ENCODE measurements at places on chromosomes 7 and 10.
A peak's percentile ranks its signal among the peaks of the same experiment; 100 is the strongest.

DNA sequence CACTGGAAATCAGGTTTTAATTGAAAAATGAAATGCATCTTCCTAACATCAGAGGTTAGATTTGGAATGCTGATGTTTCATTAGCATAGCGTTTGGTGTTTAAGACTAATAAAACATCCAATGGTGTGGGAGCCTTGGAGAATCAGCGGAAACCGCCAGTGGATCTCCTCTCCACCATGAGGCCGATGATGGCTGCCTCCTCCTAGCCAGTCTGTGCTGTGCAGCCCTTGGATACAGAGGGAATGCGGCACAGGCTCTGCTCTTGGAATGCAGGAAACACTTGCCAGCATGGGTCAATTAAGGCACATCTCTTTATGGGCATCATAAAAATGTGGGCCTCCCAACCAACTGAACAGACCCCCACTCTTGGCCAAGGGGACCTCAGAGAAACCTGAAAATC, 259.9 kb downstream of the GLRX3 start:
- H3K27ac ChIP-seq = no peak overlapping the region
- no peak overlapping the region for H3K4me3 ChIP-seq
- DNase-seq = no peak
- H3K4me1 ChIP-seq = peaks cover 9% of the 10 kb centered on the region
- no peaks in the 10 kb centered on the region for H3K27me3 ChIP-seq

- H3K27ac ChIP-seq = no peak overlapping the region
- no peaks in the 10 kb centered on the region for H3K27me3 ChIP-seq
- DNase-seq = no peak
- no peaks in the 10 kb centered on the region for H3K36me3 ChIP-seq
Observed at GRCh38 chr7:49708590-49708989, 64.8 kb upstream of the VWC2 start.

- H3K27me3 ChIP-seq = no peaks in the 10 kb centered on the region
- no peak overlapping the region for H3K4me3 ChIP-seq
- H3K4me1 ChIP-seq = no peaks in the 10 kb centered on the region
- no peak overlapping the region for H3K27ac ChIP-seq
- DNase-seq = no peak
Observed at GRCh38 chr10:42691361-42692120, 53.2 kb upstream of the ZNF33B start.

DNA sequence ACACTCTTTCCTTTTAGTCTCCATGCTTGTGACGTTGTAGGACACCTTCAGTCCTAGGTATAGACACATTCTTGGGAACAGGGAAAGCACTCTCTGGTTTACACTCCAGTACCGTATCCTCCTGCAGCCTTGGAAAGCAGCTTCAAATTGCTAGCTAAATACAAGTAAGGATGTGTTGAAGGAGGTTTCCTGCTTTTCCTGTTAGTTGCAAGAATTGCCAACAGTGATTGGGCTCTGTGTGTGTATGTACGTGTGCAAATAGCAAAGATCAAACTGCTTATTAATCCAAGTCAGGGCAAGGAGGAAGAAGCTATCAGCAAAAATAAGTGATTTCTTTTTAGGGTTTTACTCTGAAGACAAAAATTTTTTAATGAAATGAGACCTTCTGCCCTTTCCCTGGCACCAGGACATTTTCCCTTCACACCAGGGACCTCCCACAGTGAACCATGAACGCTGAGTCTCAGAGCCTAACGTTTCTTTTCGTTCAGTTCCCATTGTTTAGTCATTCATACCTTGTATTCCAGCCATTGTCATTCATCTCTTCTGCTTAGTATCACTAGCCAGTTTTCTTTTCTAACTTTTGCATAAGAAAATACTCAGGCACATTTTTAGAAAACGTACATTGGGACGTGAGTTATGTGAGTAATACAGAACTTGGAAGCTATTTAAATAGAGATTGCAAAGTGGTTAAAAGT, 36.9 kb upstream of the AUTS2 start:
- H3K4me1 ChIP-seq = no peaks in the 10 kb centered on the region
- DNase-seq = no peak
- no peaks in the 10 kb centered on the region for H3K27me3 ChIP-seq
- H3K4me3 ChIP-seq = no peak overlapping the region
- no peak overlapping the region for H3K27ac ChIP-seq

DNA sequence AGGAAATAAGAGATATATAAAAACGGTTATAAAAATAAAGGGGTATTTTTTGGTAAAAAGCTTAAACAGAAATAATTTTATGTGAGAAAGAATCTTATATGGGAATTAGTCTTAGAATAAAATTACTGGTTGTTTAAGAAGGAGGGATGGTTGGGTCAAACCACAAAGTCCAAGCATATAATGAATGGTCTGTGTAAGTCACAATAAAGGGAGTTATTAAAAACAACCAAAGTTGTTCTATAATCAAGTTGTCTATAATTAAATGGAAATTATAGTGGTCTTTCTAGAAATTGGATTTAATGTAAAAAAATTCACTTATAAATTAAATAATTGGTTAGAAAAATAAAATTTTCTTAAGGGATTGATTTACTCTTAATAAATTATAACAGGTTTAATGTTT, 304.8 kb downstream of the POM121L12 start:
- no peak overlapping the region for H3K4me3 ChIP-seq
- no peak for DNase-seq
- H3K4me1 ChIP-seq = no peaks in the 10 kb centered on the region
- no peaks in the 10 kb centered on the region for H3K27me3 ChIP-seq

DNA sequence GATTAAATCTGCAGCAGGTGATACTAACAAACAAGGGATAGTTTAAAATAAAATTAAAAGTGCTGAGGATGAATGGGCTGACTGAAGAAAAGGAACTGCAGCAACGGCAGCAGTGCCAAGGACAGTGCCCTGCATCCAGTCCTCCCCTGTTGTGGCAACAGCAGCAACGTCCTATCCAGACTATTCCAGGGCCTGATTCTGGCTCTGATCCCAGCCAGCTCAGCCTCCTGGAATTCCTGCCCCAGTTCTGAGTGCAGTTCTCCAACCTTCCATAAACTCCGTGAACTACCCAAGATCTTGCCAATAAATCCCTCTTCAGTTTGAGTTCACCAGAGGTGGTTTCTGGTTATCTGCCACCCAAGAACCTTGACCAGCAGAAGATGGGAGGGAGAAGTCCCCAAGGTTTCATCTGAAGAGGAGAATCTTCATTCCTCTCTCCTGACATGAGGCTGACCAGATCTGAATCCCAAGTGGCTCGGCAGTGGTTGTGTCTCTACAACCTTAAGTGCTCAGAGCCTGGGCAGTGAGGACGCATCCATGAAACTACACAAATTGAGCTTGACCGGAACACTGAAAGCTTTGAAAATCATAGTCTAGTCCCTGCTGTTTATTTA, 115.8 kb downstream of the SORBS1 start:
- H3K4me3 ChIP-seq = no peak overlapping the region
- no peaks in the 10 kb centered on the region for H3K36me3 ChIP-seq
- peaks cover 11% of the 10 kb centered on the region for H3K4me1 ChIP-seq
- no peak for DNase-seq

GRCh38 chr10:44981172-44982113, 2.8 kb upstream of the DEPP1 start:
- H3K36me3 ChIP-seq = peaks cover 4% of the 10 kb centered on the region
- H3K27ac ChIP-seq = no peak overlapping the region
- no peak overlapping the region for H3K4me3 ChIP-seq
- peaks cover 20% of the 10 kb centered on the region for H3K4me1 ChIP-seq
- no peaks in the 10 kb centered on the region for H3K27me3 ChIP-seq
- DNase-seq = no peak

GRCh38 chr10:121096617-121097431, 245.7 kb downstream of the WDR11 start:
- no peaks in the 10 kb centered on the region for H3K27me3 ChIP-seq
- H3K4me1 ChIP-seq = no peaks in the 10 kb centered on the region
- H3K4me3 ChIP-seq = no peak overlapping the region
- no peaks in the 10 kb centered on the region for H3K36me3 ChIP-seq
- H3K27ac ChIP-seq = no peak overlapping the region
- DNase-seq = no peak

DNA sequence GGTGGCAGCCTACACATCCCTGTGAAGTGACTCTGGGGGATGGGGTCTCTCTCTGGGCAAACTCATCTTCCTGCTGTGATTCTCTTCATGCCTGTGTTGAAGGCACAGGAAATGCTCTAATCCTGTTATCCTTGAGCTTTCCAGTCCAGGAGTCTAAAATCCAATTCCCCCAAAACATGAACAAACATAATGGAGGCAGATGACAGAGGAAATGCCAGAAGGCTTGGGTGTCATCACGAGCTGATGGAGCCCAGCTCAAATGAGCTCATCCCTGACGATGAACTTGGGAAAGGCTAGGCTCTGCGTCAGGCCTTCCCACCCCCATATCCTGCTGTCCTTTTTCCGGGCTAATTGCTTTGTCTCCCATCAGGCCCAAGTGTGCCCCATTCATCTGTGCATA, 165.9 kb upstream of the PODXL start:
- no peak overlapping the region for H3K4me3 ChIP-seq
- peak; percentile 26 for DNase-seq
- H3K27ac ChIP-seq = no peak overlapping the region
- no peaks in the 10 kb centered on the region for H3K4me1 ChIP-seq

DNA sequence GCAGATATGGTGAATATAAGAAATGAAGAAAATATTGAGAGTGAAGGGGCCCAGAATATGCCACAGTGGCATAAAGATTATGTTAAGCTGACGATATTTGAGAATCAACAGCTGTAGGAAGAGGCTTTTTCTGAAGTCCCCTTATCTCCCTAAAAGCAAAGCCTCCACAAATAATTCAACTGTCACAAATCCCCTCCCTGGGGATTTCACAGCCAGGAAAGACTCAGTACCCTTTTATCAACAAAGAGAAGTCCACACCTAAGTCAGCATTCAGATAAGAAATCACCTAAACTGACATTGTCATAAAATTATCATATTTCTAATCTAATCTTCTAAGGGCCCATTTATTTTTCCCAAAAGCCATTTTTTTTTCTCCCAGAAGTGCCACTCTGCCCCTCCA, 284.9 kb upstream of the VWC2 start:
- no peaks in the 10 kb centered on the region for H3K4me1 ChIP-seq
- no peak for DNase-seq
- no peaks in the 10 kb centered on the region for H3K36me3 ChIP-seq
- H3K27me3 ChIP-seq = no peaks in the 10 kb centered on the region

- H3K4me3 ChIP-seq = no peak overlapping the region
- DNase-seq = no peak
- H3K27ac ChIP-seq = no peak overlapping the region
- peaks cover 34% of the 10 kb centered on the region for H3K4me1 ChIP-seq
- H3K27me3 ChIP-seq = no peaks in the 10 kb centered on the region
Observed at GRCh38 chr10:79401015-79401921, 44.2 kb downstream of the ZCCHC24 start.

- H3K36me3 ChIP-seq = no peaks in the 10 kb centered on the region
- H3K27ac ChIP-seq = no peak overlapping the region
- H3K4me1 ChIP-seq = peaks cover 5% of the 10 kb centered on the region
- DNase-seq = no peak
- no peaks in the 10 kb centered on the region for H3K27me3 ChIP-seq
Observed at GRCh38 chr7:102082693-102083368, 203.8 kb upstream of the SH2B2 start.

DNA sequence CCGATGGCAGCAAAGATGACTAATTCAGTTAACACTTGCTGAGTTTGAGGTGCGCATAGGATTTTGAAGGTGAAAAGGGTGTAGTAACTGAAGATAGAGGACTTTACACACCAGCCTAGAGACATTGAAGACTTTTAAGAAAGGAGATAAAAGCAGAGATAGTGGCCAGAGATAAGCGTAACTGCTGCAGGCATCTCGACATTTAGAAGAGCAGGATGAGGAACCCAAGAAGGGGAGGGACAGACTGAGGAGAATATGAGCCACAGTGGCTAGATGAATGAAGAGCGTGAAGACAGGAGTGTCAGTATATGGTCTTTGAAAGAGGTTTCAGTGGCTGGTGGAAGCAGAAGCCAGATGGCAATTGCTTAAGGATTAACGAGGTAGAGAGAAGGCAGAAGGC, 71.6 kb downstream of the CELF2 start:
- no peak overlapping the region for H3K27ac ChIP-seq
- H3K4me3 ChIP-seq = no peak overlapping the region
- DNase-seq = no peak
- H3K36me3 ChIP-seq = no peaks in the 10 kb centered on the region

DNA sequence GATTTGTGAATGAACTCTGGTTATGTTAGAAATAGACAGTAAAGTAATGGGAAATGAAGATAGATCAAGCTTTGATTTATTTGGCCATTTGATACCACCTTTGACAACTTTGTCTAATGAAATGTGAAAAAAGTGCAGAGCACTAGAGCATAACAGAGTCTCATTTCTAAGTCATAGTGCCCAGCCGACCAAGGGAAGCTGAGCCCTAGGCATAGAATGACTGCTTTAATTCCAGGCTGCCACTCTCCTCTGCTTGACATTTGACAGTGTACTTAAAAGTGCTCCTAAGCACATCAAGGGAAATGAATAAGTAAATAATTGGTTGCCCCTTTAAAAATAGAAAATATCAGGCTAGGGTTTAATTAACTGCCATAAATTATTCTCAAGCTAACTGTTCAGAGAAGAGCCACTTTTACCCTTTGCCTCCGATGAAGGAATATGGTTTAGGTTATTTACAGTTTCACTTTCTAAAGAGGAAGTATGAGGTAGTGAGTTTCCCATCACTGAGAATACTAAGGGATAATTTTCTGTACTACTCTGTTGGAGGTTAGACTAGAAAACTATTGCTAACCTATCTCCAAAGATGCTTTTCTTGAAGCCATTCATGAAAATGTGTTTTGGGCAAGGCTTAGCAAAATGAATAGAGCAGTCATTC, 591.6 kb downstream of the REEP3 start:
- H3K4me3 ChIP-seq = no peak overlapping the region
- H3K36me3 ChIP-seq = no peaks in the 10 kb centered on the region
- no peaks in the 10 kb centered on the region for H3K4me1 ChIP-seq
- H3K27ac ChIP-seq = no peak overlapping the region

- no peaks in the 10 kb centered on the region for H3K36me3 ChIP-seq
- H3K27ac ChIP-seq = no peak overlapping the region
- H3K4me1 ChIP-seq = no peaks in the 10 kb centered on the region
- no peak overlapping the region for H3K4me3 ChIP-seq
- no peak for DNase-seq
- H3K27me3 ChIP-seq = no peaks in the 10 kb centered on the region
Observed at GRCh38 chr7:135251496-135252391, 18.1 kb downstream of the STRA8 start.

DNA sequence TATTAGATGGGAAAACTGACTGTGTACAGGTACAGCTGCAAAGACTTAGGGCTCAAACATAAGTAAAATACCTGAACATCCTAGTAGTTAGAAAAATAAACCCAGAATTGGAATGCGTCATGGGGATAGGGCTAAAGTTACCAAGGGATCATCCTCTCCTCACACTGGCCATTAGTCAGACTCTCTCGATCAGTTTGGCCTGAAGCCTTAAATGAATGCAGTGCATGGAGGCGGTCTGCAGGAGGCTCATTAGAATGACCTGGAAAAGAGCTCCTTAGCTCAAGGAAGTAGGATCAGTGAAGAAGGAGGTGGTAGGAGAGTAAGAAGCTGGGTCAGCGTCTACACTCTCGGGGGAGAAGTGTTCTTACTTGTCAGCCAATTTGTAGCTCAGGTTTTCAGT, 35.3 kb downstream of the DENND2A start:
- no peaks in the 10 kb centered on the region for H3K36me3 ChIP-seq
- no peaks in the 10 kb centered on the region for H3K27me3 ChIP-seq
- no peak overlapping the region for H3K4me3 ChIP-seq
- no peaks in the 10 kb centered on the region for H3K4me1 ChIP-seq
- no peak overlapping the region for H3K27ac ChIP-seq
- DNase-seq = no peak

GRCh38 chr7:93315896-93316295, 83.7 kb downstream of the VPS50 start:
- H3K4me3 ChIP-seq = no peak overlapping the region
- DNase-seq = no peak
- H3K27ac ChIP-seq = no peak overlapping the region
- H3K27me3 ChIP-seq = no peaks in the 10 kb centered on the region
- no peaks in the 10 kb centered on the region for H3K36me3 ChIP-seq
- no peaks in the 10 kb centered on the region for H3K4me1 ChIP-seq
